ENCODE measurements at places on chromosomes 11 and 22.
A peak's percentile ranks its signal among the peaks of the same experiment; 100 is the strongest.

- no peak for DNase-seq
Measured at GRCh38 chr11:62654297-62654696, 1.2 kb upstream of the INTS5 start.

GRCh38 chr11:128453444-128454336, 133.7 kb downstream of the ETS1 start:
- DNase-seq, result no peak

- peak; percentile 40 for DNase-seq
Measured at GRCh38 chr11:8282631-8283030, 19.0 kb upstream of the LMO1 start.

DNA sequence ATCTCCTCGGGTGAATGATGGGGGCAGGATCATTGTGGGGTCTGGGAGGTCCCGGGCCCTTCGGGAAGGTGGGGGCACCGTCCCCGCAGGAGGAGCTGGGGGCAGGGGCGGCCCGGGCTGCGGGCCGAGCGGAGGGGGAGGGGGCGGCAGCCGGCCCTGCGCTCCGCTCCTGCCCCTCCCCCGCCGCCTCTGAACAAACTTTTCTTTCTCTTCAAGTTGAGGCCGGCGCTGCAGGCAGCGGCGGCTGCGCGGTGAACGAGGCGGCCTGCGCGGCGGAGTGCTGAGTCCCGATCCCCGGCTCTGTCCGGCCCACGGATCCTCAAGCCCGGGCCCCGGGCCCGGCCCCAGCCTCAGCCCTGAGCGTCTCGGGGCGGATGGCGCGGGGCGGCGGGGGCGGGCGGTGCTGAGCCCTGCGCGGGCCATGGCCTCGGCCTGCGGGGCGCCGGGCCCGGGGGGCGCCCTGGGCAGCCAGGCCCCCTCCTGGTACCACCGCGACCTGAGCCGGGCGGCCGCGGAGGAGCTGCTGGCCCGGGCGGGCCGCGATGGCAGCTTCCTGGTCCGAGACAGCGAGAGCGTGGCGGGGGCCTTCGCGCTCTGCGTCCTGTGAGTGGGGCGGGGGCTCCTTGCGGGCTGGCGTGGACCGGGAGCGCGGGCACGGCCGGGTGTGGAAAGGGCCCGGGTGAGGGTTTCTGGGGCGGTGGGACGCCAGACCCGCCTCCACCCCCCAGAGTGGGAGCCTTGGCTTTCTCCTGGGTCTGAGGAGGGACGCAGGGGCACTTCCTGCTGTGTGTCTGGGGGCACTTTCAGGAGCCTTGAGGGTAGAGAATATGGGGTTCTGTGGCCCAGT, at the start of gene INPPL1:
Gene INPPL1 (plus strand): TSS at position 204 of the 847 bp plus-strand sequence. CDS start 218 bp downstream, at position 422.
- peak; percentile 64 for DNase-seq

DNA sequence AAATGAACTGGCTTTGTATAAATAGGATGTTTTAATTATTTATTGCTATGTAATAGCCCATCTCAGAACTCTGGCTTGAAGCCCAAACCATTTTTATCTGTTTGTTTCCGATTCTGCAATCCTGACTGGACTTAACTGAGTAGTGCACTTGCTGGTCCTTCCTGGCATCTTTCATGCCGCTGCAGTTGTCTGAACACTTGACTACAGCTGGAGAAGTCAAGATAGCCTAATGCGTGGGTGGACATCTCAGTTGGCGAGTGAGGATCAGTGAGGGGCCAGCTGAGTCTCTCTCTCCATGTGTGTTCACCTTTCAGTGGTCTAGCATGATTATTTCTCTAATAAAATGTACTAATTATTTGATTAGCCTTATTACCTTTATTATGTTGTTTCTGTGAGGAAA, 105.8 kb downstream of the PRMT3 start:
- no peak for DNase-seq

DNA sequence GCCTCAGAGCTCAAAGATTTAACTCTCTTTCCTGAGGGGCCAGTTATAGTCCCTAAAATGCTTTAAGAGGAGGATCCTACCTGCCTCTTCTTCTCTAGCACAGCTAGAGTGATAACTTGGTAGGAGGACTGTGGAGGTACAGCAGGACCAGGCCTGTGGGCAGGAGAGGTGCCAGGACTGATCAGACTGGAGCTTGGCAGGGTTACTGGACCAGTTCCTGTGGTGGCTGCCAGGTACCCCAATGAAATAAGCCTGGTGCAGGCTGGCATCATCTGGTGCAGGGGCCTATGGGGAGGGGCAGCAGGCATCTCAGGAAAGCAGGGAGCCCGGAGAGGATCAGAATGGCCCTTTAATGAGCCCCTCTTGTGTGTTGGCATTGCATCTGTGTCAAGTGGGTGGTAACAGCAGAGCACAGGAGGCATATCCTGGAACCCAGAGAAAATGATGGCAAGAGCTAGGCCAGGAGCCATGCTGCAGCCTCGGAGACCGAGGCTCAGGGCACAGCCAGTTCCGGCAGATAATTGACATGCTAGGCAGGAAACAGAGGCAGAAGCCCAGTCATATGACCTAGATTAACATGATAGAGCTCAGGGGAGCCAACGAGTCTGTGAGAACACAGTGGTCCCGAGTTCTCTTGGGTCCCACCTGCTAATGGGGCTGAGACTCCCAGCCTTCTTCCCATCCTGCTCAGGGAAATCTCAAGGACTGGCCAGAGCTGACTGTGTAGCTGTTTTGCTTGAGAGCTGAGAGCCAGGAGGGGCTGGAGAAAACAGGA, 187.5 kb upstream of the ZBED5 start:
- DNase-seq, result no peak

DNA sequence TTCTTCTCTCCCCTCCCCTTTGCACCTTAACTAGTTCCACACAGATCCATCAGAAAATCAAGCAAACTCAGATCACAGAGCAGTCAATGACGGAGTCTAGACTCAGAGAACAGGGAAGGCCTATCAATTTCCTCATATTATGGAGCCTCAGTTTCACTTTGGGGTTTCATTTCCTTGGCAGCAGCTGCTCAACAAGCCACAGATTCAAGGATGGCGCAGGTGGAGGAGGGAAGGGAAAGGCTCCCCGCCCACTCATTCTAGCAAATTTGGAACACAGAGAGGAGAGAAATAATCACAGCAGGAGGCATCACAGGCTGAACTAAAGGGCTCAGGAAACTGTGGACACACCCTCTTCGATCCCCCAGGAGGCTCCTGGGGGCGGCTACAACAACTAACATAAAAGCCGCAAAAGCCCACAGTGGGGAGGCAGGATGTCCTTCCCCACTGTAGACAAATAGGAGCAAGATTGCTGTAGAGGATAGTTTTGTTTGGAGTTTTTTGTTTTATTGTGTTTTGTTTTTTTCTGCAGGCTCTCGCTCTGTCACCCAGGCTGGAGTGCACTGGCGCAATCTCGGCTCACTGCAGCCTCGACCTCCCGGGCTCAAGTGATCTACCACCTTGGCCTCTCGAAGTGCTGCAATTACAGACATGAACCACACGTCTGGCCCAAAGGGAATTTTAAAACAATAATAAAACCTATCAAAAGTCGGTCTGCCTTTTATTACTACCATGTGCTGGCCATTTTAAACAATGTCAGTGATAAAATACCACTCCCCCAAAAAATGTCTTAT, 3.4 kb downstream of the PLAAT3 start:
- no peak for DNase-seq

GRCh38 chr11:123519055-123519796, 89.2 kb downstream of the GRAMD1B start:
- no peak for DNase-seq

- DNase-seq, result no peak
Measured at GRCh38 chr22:46739094-46739870, 1.2 kb upstream of the CERK start.

- no peak for DNase-seq
Measured at GRCh38 chr11:17876827-17877226, 136.0 kb downstream of the SERGEF start.

- DNase-seq, result no peak
Measured at GRCh38 chr11:76984743-76985142, 49.5 kb upstream of the B3GNT6 start.

DNA sequence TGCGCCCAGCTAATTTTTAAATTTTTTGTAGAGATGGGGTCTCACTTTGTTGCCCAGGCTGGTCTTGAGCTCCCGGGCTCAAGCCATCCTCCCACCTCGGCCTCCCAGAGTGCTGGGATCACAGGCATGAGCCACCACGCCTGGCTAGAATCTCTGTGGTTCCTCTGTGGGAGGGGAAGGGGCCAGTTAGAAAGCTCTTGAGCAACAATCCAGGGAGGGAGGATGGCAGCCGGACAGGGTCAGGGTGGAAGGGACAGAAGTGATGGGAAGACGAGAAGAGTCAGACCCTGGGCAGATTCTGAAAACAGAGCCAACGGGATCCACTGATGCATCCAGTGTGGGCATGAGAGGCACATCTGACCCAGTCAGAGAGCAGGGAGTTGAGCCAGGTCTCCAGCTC, 38.9 kb upstream of the MN1 start:
- DNase-seq, result no peak

- DNase-seq, result no peak
Measured at GRCh38 chr11:83037877-83038276, 33.8 kb downstream of the RAB30 start.

- no peak for DNase-seq
Measured at GRCh38 chr11:46207270-46207669, 70.2 kb upstream of the CREB3L1 start.

Measured in mesothelial cell of epicardium (in vitro differentiated cells).